ENCODE measurements at places on chromosomes 7 and 10.

- no peak for DNase-seq
Measured at GRCh38 chr7:43639858-43640491, 57.1 kb downstream of the STK17A start.

GRCh38 chr10:94018107-94018506, 24.4 kb downstream of the PLCE1 start:
- DNase-seq, result no peak

GRCh38 chr7:2261611-2262010, 19.6 kb downstream of the NUDT1 start:
- no peak for DNase-seq

GRCh38 chr10:6803427-6803783, 223.3 kb upstream of the PRKCQ start:
- no peak for DNase-seq

- no peak for DNase-seq
Measured at GRCh38 chr7:117011419-117012260, 58.3 kb downstream of the ST7 start.

- DNase-seq, result no peak
Measured at GRCh38 chr10:101216207-101217043, 12.8 kb downstream of the LBX1 start.

GRCh38 chr7:7136466-7137381, 45.6 kb upstream of the C1GALT1 start:
- no peak for DNase-seq

GRCh38 chr7:39168403-39169098, 190.8 kb downstream of the POU6F2 start:
- DNase-seq, result no peak

- DNase-seq, result no peak
Measured at GRCh38 chr10:21507150-21507549, 18.3 kb downstream of the SKIDA1 start.

DNA sequence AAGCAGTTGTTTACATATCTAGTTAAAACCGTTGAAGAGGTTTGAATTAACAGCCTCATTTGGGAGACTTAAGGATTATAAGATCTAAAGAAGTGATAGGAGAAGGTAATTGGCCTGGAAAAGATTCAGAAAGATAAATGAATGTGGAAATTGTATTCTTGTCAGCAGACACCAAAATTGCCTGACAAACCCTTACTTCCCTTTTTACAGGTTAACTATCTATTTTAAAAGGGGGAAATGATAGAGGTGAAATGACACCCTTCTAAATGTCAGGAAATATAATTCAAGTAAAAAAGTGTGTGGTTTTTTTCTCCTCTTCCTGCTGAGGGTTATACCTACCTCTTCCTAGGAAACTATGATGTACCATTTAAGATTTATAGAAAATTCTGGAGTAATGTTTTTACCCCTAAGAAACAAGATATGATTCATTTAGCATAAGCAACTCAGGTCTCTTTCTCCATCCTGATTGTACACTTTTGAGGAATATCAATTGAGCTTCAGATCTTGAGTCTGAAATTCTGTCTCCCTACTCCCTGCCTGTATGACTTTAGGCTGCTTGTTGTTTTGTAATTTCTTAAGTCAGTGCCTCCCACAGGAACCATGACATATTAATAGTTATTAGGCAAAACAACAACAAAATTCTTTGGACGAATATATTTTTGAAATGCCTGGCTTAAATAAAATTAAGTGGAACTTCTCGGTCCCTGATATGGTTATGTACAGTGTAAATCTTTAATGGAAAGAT, 250.4 kb downstream of the RNLS start:
- no peak for DNase-seq

DNA sequence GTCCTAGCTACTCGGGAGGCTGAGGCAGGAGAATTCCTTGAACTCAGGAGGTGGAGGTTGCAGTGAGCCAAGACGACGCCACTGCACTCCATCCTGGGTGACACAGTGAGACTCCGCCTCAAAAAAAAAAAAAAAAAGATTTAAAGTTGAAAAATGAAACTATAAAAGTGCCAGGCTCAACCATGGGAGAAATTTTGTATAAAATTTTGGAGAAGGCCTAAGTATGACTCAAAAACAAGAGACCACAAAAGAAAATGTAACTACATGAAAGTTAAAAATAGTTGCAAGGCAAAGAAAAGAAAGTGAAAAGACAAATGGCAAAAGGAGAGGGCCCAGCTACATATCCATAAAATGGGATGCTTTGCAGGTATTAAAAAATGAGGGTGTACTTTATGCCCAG, 104.1 kb downstream of the ARHGAP22 start:
- DNase-seq, result no peak

GRCh38 chr10:6140141-6140841, 51.5 kb downstream of the RBM17 start:
- no peak for DNase-seq

DNA sequence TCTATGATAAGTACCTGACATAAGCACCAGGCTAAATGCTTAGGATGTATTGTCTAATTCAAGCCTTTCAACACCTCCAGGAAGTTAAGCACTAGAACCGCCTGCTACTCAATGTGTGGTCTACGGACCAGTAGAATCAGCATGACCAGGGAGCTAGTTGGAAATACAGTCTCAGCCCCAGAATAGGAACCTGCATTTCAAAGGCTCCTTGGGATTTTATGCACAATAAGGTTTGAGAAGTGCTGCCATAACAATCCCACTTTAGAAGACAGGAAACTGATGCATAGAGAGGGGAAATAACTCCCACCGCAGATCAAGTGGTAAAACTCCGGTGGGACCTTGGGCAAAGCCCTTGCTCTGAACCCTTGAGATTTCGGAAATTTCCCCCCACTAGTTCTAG, 8.8 kb upstream of the DUSP5 start:
- no peak for DNase-seq

- DNase-seq, result no peak
Measured at GRCh38 chr10:29022513-29022912, 266.4 kb upstream of the LYZL1 start.
